ENCODE measurements at places on chromosomes 5 and 9.

GRCh38 chr9:133250741-133251170 lies 24.2 kb downstream of the ABO start:
- no peak for DNase-seq

DNA sequence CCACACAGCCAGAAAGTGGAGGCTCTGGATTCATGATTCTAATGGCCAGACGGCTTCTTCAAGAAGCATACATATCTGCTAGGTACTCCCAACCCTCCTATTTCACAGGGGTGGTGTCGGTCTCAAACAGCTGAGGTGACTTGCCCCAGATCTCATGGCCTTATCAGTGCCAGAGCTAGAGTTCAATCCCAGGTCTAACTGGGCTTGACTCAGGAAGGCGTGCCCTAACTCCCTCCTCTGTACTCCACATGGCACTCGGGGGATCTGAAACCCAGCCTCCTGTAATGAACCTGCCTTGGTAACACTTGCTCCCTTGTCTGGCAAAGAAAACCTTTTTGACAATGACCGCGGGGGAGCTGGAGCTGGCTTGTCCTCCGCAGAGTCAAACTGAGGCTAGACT lies 2.1 kb downstream of the QRFP start:
- DNase-seq: no peak

DNA sequence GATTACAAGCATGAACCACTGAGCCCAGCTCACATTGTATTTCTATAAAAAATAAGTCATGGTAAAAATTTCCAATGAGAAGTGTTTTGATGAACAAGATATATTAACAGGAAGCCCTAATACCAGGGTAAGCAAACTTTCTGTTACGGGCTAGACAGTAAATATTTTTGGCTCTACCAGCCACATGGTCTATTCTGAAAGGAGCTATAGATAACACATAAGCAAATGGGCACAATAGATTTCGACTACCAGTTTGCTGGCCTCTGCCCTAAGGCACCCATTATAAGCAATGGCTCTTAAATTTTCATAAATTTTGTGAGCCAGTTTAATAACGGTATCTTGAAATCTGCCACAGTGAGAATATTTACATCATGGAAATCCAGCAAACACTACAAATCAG lies 8.1 kb downstream of the UBQLN1 start:
- no peak for DNase-seq

GRCh38 chr5:179730852-179731251 lies 1.8 kb upstream of the MAML1 start:
- DNase-seq: no peak

GRCh38 chr9:93111371-93112115 lies 15.5 kb downstream of the CARD19 start:
- DNase-seq: no peak

DNA sequence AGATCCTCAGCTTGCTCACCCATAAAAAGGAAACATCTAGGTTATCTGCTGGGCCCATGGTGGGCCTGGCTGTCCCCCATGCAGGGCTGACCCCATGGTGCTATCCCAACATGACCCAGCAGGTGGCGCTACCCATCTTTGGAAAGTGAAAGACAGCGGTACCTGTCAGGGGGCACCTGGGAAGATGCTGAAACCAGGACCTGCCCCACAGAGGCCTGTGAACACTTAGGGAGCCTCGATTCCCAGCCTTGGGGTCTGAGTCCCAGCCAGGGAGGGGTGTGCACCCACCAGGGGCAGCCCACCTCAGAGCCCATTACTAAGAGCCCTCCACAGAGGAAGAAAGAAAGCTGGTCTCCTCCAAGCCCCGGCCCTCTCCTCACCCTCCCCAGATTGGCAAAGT lies 46.6 kb upstream of the IPPK start:
- DNase-seq: peak; percentile 67

- DNase-seq: no peak
Measured at GRCh38 chr5:169160405-169160901, 140.5 kb downstream of the SLIT3 start.

GRCh38 chr5:157541447-157542118 lies 34.0 kb downstream of the ADAM19 start:
- no peak for DNase-seq

GRCh38 chr9:76912636-76913275 lies 6.8 kb upstream of the PRUNE2 start:
- DNase-seq: no peak

- no peak for DNase-seq
Measured at GRCh38 chr5:1413211-1413610, 32.0 kb downstream of the SLC6A3 start.

GRCh38 chr5:14745753-14746152 lies 81.2 kb downstream of the OTULIN start:
- no peak for DNase-seq

GRCh38 chr9:36092509-36093215 lies 43.9 kb upstream of the GLIPR2 start:
- DNase-seq: no peak

DNA sequence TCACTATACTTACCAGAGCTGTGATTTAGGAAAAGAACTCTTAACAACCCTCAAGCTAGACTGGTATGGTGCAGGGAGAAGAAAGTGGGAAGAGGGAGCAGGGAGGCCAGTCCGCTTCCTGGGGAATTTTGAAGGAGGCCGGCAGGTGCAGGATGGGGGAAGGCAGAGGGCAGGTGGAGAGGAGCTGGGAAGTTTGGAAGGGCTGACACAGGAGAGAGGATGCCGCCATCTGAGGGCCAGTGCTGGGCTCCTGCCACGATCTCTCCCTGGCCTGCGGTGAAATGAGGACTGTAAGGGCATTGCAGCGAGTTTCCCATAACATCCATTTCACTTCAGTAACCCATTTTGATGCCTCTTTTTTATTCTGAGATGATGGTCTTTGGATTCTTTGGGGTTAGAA lies 8.9 kb downstream of the DAB2IP start:
- DNase-seq: no peak

GRCh38 chr5:8923526-8923925 lies 622.3 kb downstream of the SEMA5A start:
- DNase-seq: no peak

GRCh38 chr5:35309365-35310130 lies 79.3 kb upstream of the PRLR start:
- DNase-seq: no peak

GRCh38 chr9:18061856-18062255 lies 412.1 kb upstream of the ADAMTSL1 start:
- no peak for DNase-seq

- DNase-seq: no peak
Measured at GRCh38 chr9:134947265-134947955, 29.7 kb upstream of the FCN1 start.

GRCh38 chr9:92686954-92687353 lies 17.0 kb upstream of the IPPK start:
- DNase-seq: no peak

DNA sequence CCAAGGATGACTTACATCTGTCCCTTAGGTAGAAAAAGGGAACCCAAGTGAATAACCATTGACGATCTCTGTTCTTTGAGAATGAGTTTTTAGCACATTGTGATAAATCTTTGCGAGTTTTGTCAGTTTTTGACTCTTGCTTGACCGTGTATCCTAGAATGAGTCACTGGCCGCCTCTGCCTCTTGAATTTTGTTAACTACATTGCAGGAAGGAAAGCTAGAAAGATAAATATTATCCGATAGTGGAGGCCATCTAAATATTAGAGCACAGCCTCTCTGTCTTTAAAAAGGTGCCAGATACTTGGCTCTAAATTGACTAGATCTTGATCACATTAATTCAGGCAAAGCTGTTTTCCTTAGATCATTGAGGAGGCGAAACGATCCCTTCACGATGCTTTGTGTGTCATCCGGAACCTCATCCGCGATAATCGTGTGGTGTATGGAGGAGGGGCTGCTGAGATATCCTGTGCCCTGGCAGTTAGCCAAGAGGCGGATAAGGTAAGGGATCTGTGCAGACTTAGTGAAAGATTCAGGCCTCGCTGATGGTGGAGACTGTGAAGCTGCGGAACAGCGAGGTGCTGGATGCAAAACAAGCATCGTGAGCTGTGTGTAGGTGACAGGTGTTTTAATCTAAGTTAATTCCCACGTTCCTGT lies 12.2 kb downstream of the CCT5 start:
- no peak for DNase-seq

DNA sequence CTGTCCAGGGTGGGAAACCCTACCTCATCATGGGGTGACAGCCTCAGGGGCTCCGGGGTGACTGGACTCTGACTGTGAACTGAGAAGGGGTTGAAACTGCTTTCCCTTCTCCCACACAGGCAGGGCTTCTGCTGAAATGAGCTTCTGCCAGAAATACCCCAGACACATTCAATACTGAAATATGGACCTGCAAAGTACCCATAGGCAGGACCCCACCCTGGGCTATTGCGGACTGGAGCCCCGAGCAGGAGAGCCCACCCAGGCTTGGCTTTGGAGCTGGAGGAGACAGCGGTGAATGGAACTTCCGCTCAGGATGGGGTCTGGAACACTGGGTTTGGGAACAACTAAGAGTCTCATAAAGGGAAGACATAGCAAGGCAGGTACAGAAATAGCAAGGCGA lies 37.5 kb downstream of the IRX2 start:
- DNase-seq: no peak

DNA sequence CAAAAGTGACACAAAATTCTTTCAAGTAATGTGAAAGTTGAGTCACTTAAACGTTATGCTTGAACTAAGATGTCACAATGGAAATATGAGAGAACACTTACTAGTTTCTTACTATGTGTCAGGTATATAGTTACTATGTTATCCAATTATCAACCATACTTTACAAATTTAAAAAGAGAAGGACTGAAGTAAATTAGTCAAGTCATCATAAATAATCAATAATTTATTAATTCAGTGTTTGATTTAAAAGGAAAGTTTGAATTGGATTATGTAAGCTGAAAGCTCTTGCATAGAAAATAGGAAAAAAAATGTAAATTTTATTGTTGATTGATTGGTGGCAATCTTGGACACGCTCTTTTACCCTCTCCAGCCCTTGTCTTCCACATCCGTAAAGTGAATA lies 76.3 kb downstream of the GABRA1 start:
- no peak for DNase-seq

- DNase-seq: no peak
Measured at GRCh38 chr9:130181678-130182380, 9.6 kb downstream of the NCS1 start.

GRCh38 chr5:142726188-142726731 lies 40.4 kb upstream of the FGF1 start:
- DNase-seq: no peak

DNA sequence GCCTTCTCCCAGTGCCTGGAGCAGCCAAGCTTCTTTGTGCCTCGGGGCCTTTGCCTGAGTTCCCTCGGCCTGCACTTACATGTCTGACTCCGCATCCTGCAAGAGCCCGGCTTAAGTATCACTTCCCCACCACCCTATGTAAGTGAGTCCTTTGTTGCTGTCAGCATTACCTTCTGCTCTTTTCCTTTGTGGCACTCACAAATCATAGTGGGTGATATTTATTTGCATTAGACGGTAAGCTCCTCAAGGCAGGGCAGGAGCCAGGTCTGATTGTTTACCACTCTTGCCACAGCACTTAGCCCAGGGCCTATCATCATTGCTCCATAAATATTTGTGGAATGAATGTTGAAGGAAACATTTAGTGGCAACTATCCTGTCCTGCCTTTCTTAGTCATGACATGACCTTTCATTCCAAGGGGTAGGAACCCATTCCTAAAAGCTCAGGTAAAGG lies 4.8 kb downstream of the GM2A start:
- DNase-seq: no peak

DNA sequence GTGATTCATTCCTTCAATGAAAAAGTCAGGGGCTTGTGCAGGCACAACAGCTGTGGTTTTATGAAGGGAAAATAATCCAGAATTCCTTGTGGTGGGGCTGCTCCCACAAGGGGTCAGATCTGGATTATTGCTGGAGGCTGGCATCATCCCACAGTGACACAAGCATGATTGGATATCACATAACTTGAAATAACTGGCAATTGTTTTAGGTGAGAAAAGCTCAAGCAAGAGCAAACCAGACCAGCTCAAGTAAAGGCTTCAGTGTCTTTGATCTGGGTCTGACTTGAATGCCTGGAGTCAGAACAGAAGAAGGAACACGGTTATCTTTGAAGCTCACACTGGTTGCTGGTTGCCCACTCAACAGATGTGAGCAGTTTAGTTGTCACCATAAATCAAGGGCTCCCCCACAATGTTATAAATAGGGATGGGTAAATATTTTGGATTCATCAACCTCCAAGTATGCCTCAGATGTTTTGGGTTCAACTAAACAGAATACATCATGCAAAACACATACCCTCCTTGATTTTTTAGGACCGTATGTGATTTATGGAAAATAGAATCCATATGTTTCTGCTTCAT lies 3.1 kb upstream of the ZNF474 start:
- DNase-seq: no peak

DNA sequence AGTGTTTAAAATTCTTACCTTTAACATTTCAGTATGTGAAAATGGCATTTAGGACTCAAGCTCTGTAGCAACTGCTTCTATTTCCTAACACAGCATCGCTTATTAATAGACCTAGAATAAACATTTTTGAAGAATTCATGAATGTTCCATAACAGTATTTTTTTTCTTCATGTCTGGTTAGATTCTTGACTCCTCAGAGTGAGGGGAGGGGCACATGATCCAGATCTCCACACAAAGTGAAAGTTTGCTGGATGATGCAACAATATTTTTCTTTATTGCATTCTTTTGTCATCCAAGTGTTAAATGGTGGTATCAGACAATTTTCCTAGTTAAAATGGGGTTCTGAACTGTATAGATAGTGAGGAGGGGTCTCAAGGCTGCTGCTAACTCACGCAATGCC lies 130.8 kb upstream of the MAN2A1 start:
- no peak for DNase-seq
